NCI-H187 (cell line): ENCODE measurements at places on chromosomes 1 and 21.

GRCh38 chr1:112704391-112704933 is 2.5 kb downstream of the RHOC start:
- no peak for DNase-seq

- DNase-seq = no peak
Measured at GRCh38 chr1:94580367-94581115, 39.0 kb upstream of the F3 start.

DNA sequence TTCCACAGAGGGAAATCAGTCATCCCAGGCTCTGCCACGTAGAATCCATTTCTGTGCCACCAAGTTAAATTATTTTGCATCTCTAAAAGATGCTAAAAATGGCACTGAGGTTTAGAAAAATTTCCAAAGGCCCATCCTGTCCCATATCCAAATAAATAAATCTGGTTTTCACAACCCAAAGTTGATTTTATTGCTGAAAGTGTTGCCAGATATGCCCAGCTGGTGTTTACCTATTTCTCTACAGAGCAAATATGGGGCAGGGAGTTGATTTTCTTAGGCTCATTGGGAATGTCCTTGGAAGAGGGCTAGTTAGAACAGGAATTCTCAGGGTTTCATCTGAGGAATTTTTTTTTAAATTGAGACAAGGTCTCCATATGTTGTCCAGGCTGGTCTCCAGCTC is 19.0 kb downstream of the MAP1LC3C start:
- DNase-seq = no peak

GRCh38 chr1:203440771-203441170 is 34.8 kb upstream of the PRELP start:
- no peak for DNase-seq

DNA sequence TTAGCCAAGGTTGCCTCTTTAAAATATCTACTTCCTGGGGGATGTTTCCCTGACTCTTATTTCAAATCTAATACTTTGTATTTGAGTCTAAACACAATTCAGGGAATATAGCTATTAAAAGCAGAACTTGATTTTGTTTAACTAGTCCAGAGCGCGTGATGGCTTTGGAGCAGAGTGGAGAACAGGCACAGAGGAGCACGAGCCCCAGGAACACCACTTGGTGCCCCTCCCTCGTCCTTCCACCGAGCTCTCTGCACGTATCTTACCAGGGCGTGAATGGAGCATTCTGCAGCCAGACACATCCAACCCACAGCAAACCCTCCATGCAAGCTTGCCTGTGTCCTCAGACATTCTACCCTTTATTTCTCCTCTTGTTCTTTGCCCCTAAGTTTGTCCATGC is 14.1 kb downstream of the KIF26B start:
- no peak for DNase-seq

- no peak for DNase-seq
Measured at GRCh38 chr1:82587371-82587770, 786.6 kb downstream of the ADGRL2 start.

- DNase-seq = no peak
Measured at GRCh38 chr1:19138331-19138730, 71.7 kb downstream of the UBR4 start.

DNA sequence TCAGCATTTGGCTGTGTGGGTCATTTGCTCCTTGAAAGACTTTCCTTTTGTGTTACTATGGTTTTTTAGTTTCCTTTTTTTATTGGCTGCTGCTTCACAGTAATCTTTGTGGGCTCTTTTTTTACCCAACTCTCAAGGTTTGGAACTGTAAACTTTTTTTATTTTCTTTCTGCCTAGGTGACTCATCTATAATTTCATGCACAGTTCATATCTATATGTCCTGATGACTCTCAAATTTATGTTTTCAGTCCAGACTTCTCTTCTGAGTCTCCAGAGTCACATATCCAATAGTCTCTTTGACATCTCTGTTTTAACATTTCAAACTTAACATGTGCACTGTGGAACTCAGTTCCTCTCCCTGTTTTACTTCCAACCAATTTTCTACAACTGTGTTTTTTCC is 83.4 kb downstream of the ATF6 start:
- no peak for DNase-seq

GRCh38 chr1:21267191-21268077 is 22.8 kb downstream of the ECE1 start:
- peak; percentile 35 for DNase-seq

GRCh38 chr1:65066419-65066765 is 81.6 kb upstream of the AK4 start:
- no peak for DNase-seq

- no peak for DNase-seq
Measured at GRCh38 chr1:55717111-55717510, 501.9 kb upstream of the USP24 start.

DNA sequence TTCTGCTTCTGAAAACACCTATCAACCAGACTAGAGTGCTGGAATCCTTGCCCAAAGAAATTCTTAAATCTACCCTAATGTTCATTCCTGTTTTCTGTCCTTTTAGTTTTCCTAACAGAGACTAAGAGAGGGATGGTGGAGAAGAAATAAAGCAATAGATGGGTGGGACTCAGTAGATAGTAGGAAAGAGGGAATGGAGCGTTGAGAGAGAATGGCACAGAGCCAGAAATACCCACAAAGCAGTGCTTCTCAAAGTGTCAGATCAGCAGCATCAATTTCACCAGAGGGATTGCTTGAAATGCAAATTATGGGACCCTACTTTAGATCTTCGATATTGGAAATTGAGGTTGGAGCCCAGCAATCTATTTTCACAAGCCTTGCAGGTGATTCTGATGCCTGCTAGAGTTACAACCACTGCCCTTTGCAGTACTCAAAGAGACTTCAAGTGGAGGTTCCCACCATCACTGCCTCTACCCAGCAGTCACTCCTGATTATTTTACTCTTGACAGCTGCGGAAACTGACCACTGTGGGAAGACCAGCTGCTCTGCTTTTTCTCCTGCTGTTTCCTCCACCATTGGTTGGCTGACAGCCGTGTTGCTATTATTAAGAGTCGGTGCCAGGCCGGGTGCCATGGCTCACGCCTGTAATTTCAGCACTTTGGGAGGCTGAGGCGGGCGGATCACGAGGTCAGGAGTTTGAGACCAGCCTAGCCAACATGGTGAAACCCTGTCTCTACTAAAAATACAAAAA is 11.4 kb upstream of the PRPF3 start:
- peak; percentile 26 for DNase-seq

DNA sequence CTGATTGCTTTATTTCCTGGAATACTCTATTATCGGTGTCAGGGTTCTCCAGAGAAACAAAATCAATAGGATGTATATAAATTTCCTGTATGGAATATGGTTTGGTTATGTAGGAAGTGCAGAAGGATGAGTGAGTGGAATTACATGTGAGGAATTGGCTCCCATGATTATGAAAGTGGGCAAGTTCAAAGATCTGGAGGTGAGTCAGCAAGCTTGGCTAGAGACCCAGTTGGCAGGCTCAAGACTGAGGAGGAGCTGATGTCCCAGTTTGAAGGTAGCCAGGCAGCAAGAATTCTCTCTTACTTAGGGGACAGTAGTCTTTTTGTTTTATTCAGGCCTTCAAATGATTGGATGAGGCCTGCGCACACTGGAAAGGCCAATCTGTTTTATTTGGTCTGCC is 57.5 kb downstream of the MAP3K7CL start:
- no peak for DNase-seq

DNA sequence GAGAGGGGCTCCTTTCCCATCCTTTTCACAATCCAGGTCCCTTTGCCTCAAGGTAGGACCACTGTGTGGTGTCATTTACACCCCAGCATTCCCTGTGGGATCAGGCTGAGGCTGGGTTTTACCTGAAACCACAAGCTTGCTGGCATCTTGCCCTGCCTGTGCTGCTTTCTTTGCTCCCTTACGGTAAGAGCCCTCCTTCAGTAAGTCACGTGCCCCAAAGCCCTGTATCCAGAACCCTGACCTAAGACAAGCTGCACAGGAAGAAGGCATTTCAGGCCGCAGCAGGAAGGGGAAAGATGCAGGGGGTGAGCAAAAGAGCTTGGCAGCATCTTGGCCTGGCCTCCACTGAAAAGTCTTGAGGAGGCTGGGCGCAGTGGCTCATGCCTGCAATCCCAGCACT is 58.4 kb downstream of the KLHDC7A start:
- DNase-seq = peak; percentile 24

GRCh38 chr1:33127001-33127823 is 46.3 kb downstream of the AZIN2 start:
- peak; percentile 98 for DNase-seq

- no peak for DNase-seq
Measured at GRCh38 chr1:61247051-61247825, 164.9 kb downstream of the NFIA start.

- DNase-seq = no peak
Measured at GRCh38 chr1:3779912-3780416, 7.4 kb downstream of the SMIM1 start.

- DNase-seq = no peak
Measured at GRCh38 chr1:170545476-170545875, 13.5 kb downstream of the GORAB start.
